Keratinocyte (primary cell): ENCODE measurements at places on chromosomes 4 and X.

GRCh38 chr4:11165052-11165451 is 263.6 kb downstream of the HS3ST1 start:
- no peaks in the 10 kb centered on the region for H3K27me3 ChIP-seq
- H3K4me3 ChIP-seq = no peak overlapping the region
- H3K4me1 ChIP-seq = no peaks in the 10 kb centered on the region
- no peak overlapping the region for H3K27ac ChIP-seq
- no peaks in the 10 kb centered on the region for H3K36me3 ChIP-seq
- DNase-seq = no peak

DNA sequence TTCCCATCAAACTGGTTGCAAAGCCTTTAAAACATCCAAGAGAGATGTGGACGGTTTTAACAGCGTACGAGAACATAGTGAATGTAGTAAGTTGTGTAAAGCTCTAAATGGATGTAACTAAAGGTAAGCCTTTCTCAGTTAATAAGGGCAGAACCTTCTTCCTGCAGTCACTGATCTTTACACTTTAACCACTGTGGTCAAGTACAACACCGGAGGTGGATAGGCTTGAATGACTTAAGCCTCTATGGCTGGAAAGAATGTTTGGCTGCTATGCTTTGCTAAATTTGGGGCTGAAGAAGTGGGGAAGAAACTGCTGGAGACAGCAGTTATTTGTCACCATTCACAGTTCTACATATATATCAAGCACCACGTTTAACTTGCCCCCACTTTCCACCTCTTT is 285.1 kb upstream of the FMR1 start:
- no peaks in the 10 kb centered on the region for H3K4me1 ChIP-seq
- no peak overlapping the region for H3K27ac ChIP-seq
- no peaks in the 10 kb centered on the region for H3K36me3 ChIP-seq

DNA sequence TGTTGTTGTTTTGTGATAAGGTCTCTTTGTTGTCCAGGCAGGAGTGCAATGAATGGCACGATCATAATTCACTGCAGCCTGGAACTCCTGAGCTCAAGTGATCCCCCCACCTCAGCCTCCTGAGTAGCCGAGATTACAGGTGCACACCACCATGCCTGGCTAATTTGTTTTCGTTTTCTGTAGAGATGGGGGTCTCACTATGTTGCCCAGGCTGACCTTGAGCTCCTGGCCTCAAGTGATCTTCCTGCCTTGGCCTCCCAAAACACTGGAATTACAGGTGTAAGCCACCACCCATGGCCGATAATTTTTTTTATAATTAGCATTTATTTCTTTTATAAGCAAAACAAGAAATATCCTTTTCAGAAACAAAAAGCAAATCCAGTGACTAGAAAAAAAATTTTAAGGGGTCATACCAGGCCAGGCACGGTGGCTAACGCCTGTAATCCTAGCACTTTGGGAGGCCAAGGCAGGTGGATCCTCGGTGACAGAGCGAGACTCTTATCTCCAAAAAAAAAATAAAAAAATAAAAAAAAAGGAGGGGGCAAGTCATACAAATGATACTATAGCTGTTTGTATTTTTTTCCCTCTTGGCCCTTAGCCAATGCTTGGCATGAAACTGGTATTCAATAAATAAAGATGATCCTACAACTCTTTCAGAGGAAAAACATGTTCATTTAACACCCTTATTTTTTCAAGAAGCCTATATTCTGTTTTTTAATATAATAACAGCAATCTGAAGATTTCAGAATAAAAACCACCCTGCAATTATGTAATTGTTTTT is 3.4 kb downstream of the PLAC8 start:
- no peaks in the 10 kb centered on the region for H3K27me3 ChIP-seq
- H3K4me1 ChIP-seq = peaks cover 25% of the 10 kb centered on the region
- no peaks in the 10 kb centered on the region for H3K36me3 ChIP-seq
- H3K27ac ChIP-seq = peak overlapping the region; percentile 84
- DNase-seq = no peak

- H3K27me3 ChIP-seq = no peaks in the 10 kb centered on the region
- H3K4me3 ChIP-seq = no peak overlapping the region
- DNase-seq = no peak
Observed at GRCh38 chrX:20204351-20204750, 62.4 kb downstream of the RPS6KA3 start.

GRCh38 chr4:90842960-90843359 is 715.8 kb downstream of the CCSER1 start:
- no peak overlapping the region for H3K4me3 ChIP-seq
- no peak overlapping the region for H3K27ac ChIP-seq
- DNase-seq = no peak
- peaks cover 10% of the 10 kb centered on the region for H3K4me1 ChIP-seq

GRCh38 chr4:100605144-100605543 is 87.3 kb upstream of the EMCN start:
- no peaks in the 10 kb centered on the region for H3K27me3 ChIP-seq
- H3K4me1 ChIP-seq = no peaks in the 10 kb centered on the region
- no peak overlapping the region for H3K27ac ChIP-seq
- no peaks in the 10 kb centered on the region for H3K36me3 ChIP-seq
- H3K4me3 ChIP-seq = no peak overlapping the region

DNA sequence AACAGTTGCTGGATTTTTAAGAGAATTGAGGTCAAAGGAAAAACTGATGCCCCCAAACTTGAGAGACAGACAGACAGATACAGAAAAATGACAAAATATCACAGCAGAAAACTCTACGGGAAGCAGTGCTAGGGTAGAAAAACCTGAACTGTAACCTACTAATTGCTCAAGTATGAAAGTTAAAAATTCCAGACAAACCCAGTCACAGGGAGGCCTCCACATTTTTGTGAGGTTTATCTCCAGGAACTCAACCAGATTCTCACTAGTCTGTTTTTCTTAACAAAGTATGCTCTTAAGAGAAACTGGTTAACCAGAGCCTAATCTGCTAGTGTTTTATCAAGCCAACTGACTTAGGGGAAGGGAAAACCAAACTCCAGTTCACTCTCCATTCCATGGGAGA is 19.9 kb upstream of the PPP3CA start:
- DNase-seq = no peak
- H3K27me3 ChIP-seq = no peaks in the 10 kb centered on the region
- H3K4me3 ChIP-seq = no peak overlapping the region

DNA sequence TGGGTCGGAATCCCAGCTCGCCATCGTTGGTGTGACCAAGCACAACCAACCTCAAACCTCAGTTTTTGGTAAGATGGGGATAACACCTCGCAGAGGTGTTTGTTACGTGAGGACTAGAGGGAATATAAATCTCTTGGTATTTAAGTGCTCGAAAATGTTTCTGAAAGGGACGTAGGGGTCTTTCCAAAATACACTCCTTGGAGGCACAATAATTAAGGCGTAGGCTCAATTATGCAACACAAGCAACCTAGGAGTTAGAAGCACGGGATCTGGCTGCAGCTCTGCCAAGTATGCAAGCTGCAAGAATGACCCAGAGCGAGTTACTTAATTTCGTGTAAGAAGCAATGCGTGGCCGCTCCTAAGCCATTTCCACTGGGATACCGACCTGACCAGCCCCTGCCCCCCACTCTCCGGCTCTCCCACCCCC is 552 bp downstream of the ADH5 start:
- peaks cover 15% of the 10 kb centered on the region for H3K4me1 ChIP-seq
- H3K27ac ChIP-seq = peak overlapping the region; percentile 96
- no peak for DNase-seq
- H3K27me3 ChIP-seq = no peaks in the 10 kb centered on the region
- H3K4me3 ChIP-seq = peak overlapping the region; percentile 90
- peaks cover 13% of the 10 kb centered on the region for H3K36me3 ChIP-seq

DNA sequence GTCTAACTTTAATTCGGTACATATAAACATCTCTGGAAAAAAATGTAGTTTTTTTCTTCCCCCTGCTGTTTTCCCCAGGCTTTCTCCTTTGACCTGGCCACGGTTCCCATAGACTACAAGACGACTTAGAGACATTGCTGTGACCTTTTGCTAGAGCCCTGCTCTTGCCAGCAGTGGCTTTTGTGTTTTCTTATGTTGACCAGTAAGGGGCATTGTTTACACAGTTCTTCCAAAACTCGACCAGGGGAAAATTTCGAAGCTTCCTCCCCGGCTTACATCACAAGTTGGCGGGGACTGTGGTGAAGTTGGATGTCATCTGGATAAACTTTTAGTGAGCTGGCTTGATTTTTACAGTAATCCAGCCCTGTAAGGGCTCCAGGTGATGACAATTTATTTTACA is 9.3 kb downstream of the CCDC160 start:
- no peak overlapping the region for H3K4me3 ChIP-seq
- H3K27ac ChIP-seq = no peak overlapping the region
- no peaks in the 10 kb centered on the region for H3K27me3 ChIP-seq

DNA sequence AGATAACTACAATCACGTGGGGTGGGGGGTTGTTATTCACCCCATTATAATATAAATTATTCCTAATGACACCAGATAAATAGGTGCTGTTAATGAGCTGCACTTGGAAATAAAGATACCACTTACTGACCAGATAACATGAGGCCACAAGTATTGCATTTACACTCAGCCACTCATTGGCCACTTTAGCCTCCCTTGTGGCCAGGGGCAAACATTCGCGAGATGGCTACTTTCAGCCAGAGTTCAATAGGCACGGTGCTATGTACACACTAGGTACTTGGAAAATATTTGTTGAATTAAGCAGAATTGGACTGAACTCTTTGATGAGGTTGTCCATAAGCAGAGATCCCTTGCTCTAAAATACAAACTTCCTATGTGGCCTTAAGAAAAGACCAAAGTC is 713.7 kb upstream of the TENM3 start:
- no peak overlapping the region for H3K27ac ChIP-seq
- H3K27me3 ChIP-seq = no peaks in the 10 kb centered on the region
- no peaks in the 10 kb centered on the region for H3K4me1 ChIP-seq
- DNase-seq = no peak

GRCh38 chrX:133461231-133461630 is 45.9 kb upstream of the GPC4 start:
- H3K27ac ChIP-seq = no peak overlapping the region
- no peak overlapping the region for H3K4me3 ChIP-seq
- H3K27me3 ChIP-seq = no peaks in the 10 kb centered on the region
- H3K36me3 ChIP-seq = no peaks in the 10 kb centered on the region
- DNase-seq = no peak
- no peaks in the 10 kb centered on the region for H3K4me1 ChIP-seq

GRCh38 chr4:145061318-145061920 is 36.6 kb downstream of the ANAPC10 start:
- no peaks in the 10 kb centered on the region for H3K27me3 ChIP-seq
- H3K36me3 ChIP-seq = no peaks in the 10 kb centered on the region
- DNase-seq = no peak
- no peak overlapping the region for H3K4me3 ChIP-seq

DNA sequence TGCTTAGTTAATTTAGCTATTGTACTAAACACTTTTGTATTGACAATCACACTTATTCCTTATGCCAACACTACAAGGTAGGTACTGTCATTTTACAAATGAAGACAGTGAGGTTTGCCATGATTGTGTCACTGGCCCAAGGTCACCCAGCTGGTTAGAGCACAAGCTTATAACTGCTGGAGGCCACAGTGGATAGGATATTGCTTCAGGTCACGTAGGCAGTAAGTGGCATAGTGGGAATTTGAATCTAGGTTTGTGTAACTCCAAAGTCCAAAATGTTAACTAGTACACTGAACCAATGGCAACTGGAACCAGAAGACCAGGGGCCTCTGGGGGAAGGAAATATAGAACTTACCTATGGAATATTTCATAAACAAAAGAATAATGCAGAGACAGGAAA is 21.1 kb upstream of the PITX2 start:
- peaks cover 34% of the 10 kb centered on the region for H3K27me3 ChIP-seq
- no peak for DNase-seq
- H3K36me3 ChIP-seq = no peaks in the 10 kb centered on the region

GRCh38 chrX:115427861-115428410 is 133.0 kb upstream of the PLS3 start:
- no peaks in the 10 kb centered on the region for H3K4me1 ChIP-seq
- H3K4me3 ChIP-seq = no peak overlapping the region
- no peaks in the 10 kb centered on the region for H3K36me3 ChIP-seq
- peaks cover 6% of the 10 kb centered on the region for H3K27me3 ChIP-seq
- DNase-seq = no peak
- no peak overlapping the region for H3K27ac ChIP-seq

GRCh38 chr4:75037252-75037651 is 104.3 kb downstream of the PARM1 start:
- no peak overlapping the region for H3K27ac ChIP-seq
- H3K36me3 ChIP-seq = no peaks in the 10 kb centered on the region
- H3K4me1 ChIP-seq = no peaks in the 10 kb centered on the region
- no peak overlapping the region for H3K4me3 ChIP-seq
- DNase-seq = no peak
- no peaks in the 10 kb centered on the region for H3K27me3 ChIP-seq
